ENCODE measurements at places on chromosomes 16 and 17.

DNA sequence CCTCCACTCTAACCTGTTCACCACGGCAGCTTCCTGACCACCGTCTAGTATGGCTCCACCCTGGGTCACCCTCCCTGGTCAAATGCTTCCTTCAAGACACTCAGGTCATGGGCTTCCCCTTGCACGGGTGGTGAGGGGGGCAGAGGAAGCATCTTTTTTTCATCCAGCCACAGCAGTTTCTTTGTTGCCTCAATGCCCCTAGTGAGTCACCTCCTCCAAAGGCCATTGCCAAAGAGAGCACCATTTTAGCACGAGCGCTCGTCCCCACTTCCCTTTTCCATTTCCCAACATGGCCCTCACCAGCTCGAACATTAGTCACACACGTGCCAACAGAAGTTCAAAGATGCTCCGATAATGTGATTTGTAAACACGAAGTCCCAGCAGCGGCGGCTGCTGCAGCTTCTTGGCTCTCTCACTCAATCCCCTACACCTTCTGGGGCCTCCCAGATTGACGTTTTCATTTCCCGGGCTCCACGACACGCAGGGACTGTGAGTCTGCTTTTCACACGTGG, 134.6 kb downstream of the GAS7 start:
- no peak for DNase-seq

DNA sequence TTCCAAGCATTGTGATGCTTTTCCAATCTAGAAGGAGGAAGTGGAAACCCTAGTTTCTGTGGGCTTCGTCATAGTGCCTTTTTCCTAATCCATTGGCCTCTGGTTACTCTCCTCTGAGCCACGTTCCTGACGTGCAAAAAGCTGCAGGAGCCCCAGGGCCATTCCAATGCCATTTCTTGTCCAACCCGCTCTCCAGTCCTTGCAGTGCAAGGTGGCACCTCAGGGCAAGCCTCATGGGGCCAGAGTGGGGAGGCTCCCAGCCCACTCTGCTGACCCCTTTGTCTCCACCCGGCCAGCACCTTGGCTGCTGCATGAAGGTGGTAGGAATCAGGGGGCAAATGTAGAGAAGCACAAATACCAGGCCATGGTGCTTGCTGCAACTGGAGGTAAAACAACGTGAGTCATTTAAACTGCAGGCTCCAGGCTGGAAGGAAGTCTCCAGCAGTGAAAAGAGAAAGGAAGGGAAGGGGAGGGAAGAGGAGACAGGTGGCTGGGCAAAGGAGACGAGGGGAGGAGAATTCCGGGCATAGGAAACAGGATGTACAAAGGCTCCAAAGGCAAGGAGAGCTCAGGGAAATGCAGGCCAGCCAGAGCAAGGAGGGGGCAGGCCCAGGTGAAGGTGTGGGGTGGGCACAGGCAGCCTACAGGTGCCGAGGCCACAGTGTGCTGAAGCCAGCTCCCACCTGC, 168.2 kb upstream of the TNRC6C start:
- no peak for DNase-seq

DNA sequence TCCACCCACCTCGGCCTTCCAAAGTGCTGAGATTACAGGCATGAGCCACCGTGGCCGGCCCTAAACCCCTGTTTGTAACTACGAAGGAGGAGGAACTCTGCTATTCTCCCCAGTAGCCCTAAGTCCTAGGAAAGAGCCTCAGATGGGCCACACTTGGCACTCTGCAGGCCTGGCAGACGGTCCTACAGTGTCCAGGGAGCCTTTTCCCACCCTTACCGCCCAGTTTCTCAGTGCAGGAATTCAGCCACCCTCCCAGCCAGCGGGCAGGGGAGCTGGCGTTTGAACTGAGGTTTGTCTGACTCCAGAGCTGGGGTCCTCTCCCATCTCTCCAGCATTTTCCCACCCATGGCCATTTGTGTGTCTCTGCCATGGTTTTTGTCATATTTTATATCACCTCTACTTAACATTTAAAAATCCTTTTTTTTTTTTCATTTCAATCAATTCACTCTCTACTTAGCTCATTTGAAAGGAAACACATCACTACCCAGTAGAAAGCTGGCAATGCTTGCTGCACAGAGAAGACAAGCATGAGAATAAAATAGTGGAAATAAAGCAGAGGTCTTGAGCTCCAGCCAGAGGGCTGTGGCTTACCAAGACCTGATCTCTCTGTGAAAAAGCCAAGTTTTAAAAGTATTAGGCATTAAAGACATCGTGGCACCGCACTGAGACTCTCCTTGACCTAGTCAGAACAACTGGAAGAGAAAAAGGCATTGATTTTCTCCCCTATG, 34.9 kb downstream of the BCO1 start:
- DNase-seq = no peak

GRCh38 chr16:85750827-85751697, at the start of gene C16orf74:
TSS of gene C16orf74 (minus strand) at chr16:85751096. CDS start at chr16:85735217, 15,879 bp downstream.
- DNase-seq = no peak

- peak; percentile 73 for DNase-seq
These were observed 3.8 kb upstream of the C1QL1 start for GRCh38 chr17:44971776-44972483.

- no peak for DNase-seq
These were observed 8.4 kb upstream of the PCTP start for GRCh38 chr17:55742272-55743102.

DNA sequence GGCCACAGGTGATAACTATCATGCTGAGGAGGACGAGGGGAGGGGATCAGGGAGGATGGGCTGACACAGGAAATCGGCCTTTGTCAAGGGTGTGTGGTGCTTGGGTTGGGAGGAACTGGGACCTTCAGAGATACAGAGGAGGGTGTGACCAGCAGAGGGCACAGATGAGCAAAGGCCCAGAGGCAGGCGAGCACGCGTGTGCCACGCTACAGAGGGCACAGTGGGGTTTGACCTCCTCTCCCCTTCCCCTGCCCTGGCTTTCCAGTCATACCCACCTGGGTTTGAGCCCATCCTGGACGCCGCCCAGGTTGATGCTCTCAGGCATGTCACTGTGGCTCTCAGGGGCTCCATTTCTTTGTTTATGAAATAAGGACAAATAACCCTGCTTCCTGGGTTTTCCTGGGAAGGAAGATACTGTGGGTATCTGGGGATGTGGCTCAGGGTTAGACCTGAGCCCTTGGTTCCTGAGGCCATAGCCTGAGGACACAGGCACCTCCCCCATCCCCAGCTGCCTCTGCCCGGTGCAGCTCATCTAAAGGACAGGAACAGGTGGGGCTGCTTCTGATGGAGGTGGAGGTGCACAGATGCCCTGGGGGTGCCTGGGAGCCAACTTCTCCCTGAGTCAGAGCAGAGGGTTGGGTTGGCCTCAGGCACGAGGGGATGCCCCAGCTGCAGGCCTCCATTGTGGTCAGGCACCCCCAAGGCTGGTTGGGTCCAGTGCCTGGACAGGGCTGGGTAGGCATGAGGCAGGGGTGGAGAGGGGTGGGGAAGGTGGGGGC, 51.8 kb downstream of the BEAN1 start:
- DNase-seq = peak; percentile 67

DNA sequence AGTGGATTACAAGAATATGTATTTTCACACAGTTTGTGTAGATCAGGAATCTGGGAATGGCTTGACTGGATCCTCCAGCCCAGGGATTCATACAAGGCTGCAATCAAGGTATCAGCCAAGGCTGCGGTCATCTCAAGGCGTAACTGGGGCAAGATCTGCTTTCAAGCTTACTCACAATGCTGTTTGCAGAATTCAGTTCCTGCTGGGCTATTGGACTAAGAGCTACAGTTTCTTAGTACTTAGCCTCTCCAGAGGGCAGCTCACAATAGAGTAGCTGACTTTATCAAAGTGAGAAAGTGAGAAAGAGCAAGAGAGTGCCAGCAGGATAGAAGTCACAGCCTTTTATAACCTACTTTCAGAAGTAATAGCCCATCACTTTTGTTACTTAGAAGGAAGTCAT, 211.0 kb downstream of the MAP2K6 start:
- no peak for DNase-seq

GRCh38 chr16:89319886-89320781, 102.6 kb downstream of the ZNF778 start:
- no peak for DNase-seq

GRCh38 chr17:45286286-45286685, 24.4 kb upstream of the SPATA32 start:
- no peak for DNase-seq

DNA sequence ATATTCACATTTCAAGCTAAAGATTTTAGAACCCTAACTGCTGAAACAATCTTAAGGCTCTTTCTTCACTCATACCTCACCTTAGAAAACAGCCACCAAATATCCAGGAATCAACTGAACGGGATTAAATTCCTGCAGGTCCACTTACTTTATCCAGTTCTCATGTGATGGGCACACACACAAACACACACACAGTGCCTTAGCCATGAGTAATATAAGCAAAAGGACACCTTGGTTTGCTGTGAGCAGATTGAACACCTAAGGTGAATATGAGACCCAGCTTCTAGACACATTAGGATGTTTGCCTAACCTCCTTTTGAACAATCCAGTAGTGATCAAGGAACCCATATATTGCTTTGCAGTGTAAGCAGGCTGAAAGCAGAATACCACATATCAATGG, 81.5 kb downstream of the TUBD1 start:
- no peak for DNase-seq

GRCh38 chr16:20303012-20303411, 24.3 kb downstream of the GP2 start:
- DNase-seq = no peak

DNA sequence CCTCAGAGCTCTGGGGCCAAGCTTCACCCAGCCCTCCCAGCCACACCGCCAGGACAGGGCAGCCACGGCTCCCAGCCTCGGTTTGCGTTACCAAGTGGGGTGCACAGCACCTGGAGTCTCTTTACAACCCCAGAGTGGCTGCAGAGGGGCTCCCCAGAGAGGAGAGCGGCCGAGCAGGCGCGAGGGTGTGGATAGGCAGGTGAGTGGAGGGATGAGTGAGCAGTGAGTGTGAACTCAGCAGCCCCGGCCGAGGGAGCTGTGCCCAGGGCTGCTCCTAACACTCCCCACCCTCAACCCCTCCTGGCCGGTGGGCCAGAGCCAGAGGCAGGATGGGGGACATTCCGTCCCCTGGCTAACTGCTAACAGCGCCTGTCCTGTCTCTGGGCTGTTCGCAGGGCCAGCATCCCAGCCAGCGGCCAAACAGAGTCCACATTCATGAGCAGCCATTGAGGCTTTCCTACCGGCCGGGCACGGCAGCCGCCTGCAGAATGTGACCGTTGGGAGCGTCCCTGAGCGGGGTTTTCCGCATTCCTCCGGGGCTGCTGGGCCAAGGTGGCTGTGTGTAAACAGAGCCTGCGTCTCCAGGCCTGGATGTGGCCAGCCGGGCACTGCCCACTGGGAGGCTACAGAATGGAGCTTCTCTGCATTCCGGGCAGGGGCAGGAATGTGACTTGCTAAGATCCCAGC, 5.3 kb downstream of the ZNF469 start:
- DNase-seq = no peak

GRCh38 chr17:40540448-40540847, 24.8 kb downstream of the CCR7 start:
- DNase-seq = no peak

GRCh38 chr16:88030498-88030897, 79.3 kb downstream of the BANP start:
- DNase-seq = no peak

DNA sequence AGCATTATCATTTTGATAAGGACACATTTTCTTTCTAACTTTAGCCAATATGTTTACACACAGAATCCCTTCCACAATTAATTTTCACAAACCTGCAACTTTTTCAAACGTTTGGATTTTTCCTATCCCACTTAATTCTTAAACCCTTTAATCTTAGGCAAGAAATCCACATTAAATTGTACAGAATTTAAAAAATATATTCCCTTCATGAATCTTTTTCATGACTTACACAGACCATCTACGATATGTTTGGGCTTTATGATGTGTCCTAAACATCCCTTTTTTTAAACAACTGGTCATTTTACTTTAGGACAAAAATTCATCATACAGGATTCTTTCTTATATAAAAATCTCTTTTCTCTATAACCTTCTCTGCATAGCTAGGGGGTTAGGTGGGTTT, 241.5 kb upstream of the CNTNAP4 start:
- DNase-seq = no peak

DNA sequence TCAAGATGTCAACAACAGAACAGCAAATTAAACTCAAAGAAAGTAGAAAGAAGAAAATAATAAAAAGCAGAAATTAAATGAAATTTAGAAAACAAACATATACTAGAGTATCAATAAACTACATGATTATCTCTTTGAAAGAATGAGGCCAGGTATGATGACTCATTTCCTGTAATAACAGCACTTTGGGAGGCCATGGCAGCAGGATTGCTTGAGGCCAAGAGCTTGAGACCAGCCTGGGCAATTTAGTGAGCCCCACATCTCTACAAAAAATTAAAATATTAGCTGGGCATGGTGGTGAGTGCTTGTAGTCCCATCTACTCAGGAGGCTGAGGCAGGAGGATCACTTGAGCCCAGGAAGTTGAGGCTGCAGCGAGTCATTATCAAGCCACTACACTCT, 232.5 kb downstream of the RAB11FIP4 start:
- DNase-seq = no peak

DNA sequence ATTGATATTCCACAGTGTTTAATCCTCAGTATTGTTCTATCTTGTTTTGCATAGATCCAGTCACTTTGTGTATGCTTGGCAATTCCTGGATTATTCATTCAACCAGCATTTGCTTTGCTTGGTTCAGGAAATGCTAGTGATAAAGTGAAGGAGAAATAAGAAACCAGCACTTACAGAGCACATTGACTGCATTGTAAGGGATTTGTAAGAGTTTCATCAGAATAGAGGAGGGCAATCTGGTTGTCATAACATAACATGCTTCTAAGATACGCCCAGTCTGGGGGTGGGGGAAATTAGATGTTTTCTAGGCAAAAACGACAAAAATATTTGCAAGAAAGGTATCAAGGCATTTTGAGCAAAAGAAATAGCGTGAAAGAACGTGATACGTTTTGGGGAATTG, 40.4 kb downstream of the TNRC6A start:
- DNase-seq = no peak

DNA sequence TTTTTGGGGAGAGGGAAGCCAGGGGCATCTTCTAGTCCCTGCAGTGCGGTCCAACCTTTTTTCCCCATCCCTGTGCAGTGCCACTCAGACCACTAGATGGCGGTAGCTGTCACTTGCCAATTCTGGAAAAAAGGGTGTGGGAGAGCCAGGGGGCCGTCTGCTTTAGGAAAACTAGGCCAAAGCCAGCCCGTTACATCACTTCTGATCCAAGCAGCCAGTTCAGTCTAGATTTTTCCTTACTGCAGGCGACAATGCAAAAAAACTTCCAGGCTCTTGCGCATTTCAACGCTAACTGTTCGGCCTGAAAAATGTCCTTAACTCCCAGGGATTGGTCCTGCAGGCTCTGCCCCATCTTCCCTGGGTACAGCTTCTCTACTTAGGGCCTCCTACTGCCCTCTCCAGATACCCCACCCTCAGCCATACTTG, 69.2 kb upstream of the CES5A start:
- DNase-seq = peak; percentile 2

Data from stimulated activated CD4-positive, alpha-beta T cell treated with anti-CD3 and anti-CD28 coated beads, TNF-alpha, amount 100 ng/mL, for 48 hours (primary cell).